ENCODE measurements at places on chromosomes 4 and X.
A peak's percentile ranks its signal among the peaks of the same experiment; 100 is the strongest.

GRCh38 chr4:16351161-16351560 lies 124.9 kb upstream of the TAPT1 start:
- no peak for DNase-seq

DNA sequence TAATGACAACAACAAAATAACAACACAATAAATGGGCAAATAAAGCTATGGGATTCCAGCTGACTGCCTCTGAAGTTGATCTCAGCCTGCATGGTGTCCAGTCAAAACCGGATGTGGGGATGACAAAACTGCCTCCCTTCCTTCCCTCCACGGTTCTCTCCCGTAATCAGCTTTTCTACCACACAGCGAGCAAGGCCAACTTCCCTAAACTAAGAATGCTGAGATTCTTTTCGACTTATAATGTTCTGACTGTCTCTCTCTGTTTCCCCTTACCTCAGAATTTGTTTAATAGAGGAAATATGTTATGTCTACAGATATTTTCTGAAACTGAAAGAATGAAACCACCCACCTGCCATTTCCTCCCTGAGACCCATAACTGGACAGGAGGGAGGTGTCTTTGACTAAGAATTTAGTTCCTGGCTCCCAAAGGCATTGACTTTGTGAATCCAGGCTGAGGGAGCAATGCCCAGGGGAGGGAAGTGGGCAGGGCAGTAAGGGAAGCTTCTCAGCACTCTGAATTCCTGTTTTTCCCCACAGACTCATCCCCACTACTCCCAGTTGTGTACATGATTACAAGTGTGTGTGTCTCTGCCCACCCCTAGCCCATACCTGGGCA lies 1.0 kb upstream of the TLR1 start:
- DNase-seq, result no peak

GRCh38 chr4:7792616-7793015 lies 147.0 kb downstream of the AFAP1 start:
- DNase-seq, result no peak

DNA sequence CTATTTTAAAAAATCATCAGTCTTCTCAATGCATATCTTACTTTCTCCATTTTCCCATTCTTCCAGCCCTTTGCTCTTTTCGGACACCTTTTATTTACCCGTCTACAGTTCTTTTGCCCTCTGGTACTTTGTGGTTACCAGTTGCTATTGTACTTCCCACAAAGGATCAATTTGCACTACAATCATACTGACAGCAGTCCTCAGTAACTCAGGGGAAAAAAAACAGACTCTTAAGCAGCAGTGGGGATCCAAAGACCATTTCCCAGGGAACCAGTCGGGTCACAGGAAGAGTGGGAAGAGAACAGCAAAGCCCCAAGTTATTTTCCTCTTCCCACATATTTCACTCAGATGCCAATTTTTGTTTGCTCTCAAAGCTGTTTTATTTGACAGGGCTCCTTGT lies 23.1 kb downstream of the DMD start:
- DNase-seq, result no peak

DNA sequence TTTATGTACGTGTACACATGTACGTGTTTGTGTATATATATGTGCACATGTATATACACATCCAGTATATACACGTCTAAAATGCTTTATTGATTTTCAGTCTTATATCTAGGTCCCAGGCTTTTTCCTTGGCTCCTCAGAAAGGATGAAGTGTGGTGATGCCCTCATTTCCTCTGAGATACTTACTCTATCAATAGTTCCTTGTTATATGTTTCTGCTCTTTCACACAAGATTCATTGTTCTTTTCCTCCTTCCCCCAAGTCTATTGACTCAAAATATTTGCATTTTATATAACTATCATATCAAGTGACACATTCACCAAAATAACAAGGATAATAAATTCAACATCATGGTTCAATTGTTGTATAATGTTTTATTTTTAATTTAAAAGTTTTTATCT lies 359.2 kb downstream of the EPHA5 start:
- no peak for DNase-seq

GRCh38 chr4:185567381-185568376 lies 32.4 kb upstream of the PDLIM3 start:
- DNase-seq, result peak; percentile 79

- DNase-seq, result no peak
These were observed 497.2 kb downstream of the RAPGEF2 start for GRCh38 chr4:159600061-159600460.

DNA sequence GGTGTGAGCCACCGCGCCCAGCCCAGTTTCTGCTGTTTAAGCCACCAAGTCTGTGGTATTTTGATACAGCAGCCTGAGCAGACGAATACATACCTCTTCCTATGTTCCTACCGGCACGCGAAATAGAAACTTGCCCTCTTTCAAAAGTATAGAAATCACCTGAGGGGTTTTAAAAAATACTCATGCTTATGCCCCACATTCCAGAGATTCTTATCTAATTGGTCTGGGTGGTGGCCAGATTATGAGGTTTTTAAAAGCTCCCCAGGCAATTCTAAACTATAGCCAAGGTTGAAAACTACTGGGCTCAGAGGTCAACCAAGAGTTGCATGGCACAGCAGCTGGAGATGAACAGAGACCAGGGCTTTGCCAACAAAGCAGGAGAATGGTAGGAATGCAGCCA lies 24.9 kb upstream of the HUWE1 start:
- no peak for DNase-seq

DNA sequence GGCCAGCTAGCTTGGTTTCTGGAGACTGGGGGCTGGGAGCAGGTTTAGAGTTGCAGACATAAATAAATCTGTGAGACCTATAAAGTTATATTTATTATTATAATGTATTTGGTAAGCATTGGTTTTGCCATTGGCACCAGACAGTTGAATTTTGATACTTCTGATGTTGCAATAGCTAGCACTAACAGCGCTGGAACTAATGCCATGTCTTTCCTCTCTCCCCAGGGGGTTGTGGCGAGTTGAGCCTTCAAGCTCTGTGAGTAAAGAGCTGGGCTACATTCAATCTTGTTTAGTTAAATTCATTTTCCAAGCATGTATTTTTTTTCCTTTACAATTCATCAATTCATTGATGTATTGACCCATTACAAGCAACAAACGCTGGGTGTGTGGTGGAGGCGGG lies 358.7 kb upstream of the NR3C2 start:
- no peak for DNase-seq

DNA sequence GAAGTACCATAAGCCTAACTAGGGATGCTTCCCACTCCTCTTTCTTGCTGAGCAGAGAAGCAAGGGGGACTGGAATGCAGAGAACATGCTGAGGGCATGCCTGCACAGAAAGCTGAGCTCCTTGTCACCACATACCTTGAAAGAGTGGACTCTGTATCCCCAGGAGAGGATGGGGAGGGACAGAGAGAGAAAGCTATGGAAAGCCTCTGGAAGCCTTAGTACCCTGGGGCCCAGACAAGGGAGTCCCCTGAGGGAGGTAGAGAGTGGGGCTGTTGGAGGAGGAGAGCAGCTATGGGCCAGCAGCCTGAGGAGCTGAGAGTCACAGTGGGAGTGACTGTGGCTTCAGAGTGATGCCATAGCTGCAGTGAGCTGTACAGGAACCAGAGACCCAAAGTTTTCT lies 77.9 kb downstream of the RTL9 start:
- DNase-seq, result no peak

DNA sequence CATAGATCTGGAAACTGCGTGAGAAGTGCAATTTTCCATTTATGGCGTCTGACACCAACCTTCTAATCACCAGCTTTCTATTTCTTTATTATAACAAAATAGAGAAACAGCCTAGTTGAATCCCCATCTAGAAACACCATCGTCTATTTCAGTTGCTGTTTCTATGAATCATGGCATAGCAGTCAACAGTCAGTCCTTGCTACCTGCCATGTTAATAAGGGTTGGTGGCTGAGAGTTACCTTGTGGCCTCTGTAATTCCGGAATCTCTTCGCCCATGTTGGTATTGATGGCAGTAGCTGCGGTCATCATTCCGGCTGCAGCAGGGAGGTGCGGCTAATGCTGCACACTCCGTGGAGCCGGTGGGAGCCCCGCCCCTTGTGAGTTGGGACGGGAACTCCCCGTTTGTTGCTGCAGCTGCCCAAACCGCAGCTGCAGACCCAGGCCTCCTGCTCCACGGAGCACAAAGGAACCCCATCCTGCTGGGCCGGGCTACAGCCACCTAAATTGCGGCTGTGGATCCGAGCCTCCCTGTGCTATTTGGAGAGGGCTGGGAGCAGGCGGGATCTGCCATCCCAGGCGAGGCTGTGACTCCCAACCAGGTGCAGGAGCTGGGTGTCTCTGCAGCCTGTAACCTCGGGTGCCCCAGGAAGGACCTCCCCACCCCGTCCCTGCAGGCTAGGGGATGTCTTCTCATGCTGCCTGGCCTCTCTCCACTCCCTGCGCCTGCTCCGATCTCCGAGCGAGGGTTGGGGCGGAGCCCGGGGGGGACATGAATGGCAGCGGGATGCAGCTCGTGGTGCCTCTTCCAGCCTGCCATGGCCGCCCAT lies 115.4 kb upstream of the STK26 start:
- no peak for DNase-seq

- no peak for DNase-seq
These were observed 89.1 kb upstream of the TET2 start for GRCh38 chr4:105057370-105058105.

DNA sequence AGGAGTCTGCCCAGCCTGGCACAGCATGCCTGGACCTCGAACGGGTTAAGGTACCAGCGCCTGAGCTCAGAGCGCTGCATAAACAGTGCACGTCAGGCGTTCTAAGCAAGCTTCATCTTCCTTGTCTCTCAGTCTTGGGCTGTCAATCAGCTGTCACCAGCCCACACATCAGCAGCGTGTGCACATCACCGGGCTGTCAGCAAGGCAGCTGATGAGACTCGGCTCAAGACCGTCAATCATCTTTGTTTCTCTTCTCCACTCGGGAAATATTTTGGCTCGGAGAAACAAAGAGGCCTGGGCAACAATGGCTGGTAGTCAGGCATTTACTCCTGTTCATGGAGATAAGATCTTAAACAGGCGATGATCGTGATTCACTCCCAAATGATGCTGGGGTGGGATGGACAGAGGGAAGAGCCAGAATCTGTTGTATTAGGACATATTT lies 141.3 kb downstream of the LDB2 start:
- DNase-seq, result no peak

- DNase-seq, result no peak
These were observed 109.8 kb downstream of the HMX1 start for GRCh38 chr4:8761824-8762205.
